ENCODE measurements at places on chromosomes 6 and 20.

DNA sequence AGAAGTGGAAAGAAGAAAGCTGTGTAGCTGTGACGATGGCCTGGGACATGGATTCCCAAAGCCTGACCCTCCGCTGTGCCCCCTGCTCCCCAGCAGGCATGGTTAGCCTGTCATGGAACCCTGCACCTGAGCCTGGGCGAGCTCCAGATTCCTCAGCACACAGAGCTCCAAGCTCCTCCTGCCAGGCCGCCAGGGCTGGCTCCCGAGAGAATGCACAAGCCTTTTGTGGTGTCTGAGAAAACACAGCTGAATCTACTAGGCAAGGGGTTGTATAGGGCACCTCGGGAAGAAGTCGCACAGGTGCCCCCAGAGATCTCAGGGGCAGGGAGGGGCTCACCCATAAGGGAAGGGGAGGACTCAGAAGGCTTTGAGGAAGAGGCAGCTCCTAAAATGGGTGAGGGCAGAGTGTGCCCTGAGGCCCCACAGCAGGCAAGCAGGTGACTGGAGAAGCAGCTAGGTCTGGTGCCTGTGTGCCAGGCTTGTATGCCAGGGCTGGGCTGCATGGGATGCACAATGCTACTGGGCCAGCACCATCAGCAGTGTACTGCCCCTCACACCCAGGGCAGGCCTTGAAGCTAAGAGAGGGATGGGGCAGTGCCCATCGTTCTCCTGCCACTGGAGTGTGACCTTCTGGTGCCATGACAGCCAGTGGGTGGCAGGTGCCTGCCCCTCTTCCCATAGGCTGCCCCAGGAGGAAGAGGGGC, 64.3 kb upstream of the CD93 start:
- no peak for DNase-seq

- no peak for DNase-seq
Measured at GRCh38 chr20:56584916-56585315, 44.2 kb upstream of the TFAP2C start.

- no peak for DNase-seq
Measured at GRCh38 chr6:2166717-2167116, 78.7 kb downstream of the GMDS start.

GRCh38 chr6:130888246-130888645, 61.0 kb downstream of the SMLR1 start:
- no peak for DNase-seq

GRCh38 chr6:42545226-42545773, 18.5 kb upstream of the UBR2 start:
- peak; percentile 81 for DNase-seq

DNA sequence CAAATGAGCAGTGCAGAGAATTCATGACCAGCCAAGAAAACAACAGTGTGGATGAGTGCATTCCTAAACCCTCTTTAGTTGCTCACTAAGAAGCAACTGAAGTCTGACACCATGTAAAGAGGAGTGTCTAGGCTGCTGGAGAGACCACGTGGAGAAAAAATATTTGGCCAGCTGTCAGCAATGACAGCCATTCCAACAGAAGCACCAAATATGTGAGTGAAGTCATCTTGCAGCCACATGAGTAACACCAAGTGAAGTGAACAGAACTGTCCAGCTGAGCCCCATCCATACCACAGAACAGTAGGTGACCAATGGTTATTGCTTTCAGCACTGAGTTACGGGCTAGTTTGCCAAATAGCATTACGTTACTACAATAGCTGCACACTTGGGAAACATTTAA, 89.4 kb downstream of the TBXT start:
- DNase-seq: no peak

GRCh38 chr20:45011108-45011526, 44.8 kb downstream of the STK4 start:
- no peak for DNase-seq

- DNase-seq: no peak
Measured at GRCh38 chr6:96923400-96923799, 1.1 kb upstream of the KLHL32 start.

DNA sequence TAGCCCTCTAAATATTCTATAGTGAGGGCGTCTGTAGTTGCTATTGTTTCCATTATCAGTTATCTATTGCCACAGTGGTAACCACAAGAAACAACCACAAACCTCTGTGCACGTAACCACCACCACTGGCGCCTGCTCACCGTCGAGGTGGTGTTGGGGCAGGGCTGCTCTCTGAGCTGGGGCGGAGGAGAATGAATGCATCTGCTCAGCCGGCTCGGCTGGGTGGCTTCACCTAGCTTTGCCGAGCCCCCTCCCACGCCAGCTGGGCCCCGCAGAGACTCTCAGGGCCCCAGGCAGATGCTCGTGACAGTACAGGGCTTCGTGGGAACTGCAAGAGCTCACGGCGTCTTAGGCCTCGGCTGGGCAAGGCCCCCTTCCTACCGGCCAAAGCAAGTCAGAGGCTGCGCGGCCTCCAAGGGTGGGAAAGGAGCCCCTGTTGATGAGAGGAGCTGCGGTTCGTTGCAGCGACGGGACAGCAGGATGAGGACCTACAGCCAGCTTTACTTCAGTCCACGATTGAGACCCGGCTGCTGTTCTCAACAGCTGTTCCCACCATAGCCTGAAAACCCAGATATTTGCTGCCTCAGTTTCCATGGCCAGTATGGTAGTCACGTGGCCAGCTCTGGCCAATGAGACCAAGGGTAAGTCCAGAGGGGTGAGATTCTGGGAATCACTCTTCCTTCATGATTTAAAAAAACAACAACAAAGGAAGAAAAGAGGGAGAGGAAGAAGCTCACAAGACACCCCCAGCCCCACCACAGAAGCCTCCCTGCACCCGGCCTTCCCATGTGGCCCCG, 120.2 kb upstream of the AFDN start:
- peak; percentile 52 for DNase-seq

DNA sequence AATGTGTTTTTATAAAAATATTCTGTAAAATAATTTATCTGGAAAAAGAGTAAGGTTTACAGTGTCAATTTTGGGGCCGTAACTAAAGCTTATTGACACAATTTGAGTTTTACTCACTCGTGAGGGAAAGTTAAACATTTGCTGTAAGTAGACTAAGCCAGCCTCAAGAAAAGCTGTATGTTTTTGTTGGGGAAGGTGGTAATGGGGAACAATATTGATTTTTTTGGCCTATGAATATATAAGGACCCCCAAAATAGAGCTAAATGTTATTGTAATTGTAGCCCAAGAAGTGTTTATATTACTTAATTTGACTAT, 1.4 kb downstream of the SENP6 start:
- DNase-seq: no peak

DNA sequence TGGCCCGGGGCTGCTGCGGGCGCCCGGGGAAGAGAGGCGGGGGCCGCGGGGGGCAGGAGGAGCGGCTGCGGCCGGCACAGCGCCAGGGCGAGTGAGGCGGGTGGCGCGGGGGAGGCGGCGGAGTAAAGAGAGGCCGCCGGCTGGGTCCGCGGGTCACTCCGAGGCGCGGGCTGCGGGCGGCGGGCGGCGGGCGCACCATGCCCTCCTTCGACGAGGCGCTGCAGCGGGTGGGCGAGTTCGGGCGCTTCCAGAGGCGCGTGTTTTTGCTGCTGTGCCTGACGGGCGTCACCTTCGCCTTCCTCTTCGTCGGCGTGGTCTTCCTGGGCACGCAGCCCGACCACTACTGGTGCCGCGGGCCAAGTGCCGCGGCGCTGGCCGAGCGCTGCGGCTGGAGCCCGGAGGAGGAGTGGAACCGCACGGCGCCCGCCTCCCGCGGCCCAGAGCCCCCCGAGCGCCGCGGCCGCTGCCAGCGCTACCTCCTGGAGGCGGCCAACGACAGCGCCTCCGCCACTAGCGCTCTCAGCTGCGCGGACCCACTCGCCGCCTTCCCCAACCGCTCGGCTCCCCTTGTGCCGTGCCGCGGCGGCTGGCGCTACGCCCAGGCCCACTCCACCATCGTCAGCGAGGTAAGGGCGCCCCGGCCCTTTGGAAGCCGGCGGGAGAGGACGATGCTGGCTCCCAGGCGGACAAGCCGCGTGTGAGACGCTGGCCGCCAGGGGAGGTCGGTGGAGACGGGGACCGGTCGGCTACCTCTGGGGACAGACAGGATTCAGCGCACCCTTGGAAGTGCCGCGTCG, at the start of gene SLC22A3:
Gene SLC22A3, plus strand, starts transcription at position 156 of the 797 bp plus-strand sequence. Its CDS starts 42 bp downstream, at position 198.
- DNase-seq: no peak

DNA sequence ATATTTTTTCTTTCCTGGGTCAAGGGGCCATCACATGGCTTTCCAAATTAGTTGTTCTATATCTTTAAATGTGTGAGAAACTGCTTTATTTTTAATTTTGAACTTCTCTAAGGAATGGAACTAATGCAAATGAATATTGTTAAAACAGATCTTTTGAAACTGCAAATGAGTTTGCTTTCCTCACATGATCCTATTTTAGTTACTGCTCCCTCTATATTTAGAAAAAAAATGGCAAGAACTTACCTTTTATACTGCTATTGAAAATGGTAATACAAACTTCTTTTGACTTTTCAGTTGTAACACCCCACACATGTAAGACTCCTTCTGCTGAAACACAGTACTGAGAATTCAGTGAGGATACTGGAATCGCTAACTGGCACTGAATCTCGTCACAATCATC, 15.9 kb downstream of the IFNGR1 start:
- no peak for DNase-seq

DNA sequence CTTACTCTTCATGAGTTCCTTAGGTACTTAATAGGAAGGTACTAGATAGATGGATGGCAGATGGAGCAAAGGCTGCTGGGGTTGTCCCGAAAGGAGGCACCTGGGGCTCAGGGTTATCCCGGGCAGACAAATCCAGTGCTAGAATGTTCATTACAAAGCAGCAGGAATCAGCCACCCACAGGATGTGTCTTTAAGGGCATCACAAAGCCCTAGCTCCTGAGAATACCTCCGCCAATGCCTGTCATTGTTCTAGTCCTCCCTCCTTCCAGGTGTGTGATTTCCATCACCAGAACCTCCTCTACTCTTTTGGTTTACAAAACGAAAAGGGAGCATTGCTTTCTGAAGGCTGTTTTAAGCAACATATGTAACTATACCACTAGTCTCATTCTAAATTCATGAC, 138.1 kb downstream of the KIF6 start:
- no peak for DNase-seq

- no peak for DNase-seq
Measured at GRCh38 chr6:166253281-166253681, 54.9 kb downstream of the PRR18 start.

DNA sequence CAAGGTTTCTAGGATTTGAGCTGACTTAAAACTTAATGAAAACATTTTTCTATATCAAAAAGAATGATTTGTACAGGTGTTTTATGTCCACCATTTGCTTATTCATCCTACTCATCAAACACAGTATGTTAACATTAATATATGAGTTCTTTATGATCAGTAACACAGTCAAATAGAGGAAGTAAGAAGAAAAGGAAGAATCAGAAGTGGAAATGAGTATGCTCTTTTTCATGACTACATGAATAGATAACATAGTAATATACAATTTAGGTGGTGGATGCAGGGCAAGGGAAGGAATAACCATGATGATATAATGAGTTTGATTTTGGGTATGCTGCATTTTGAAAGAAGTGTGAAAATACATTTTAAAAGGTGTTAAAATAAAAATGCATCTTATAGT, 16.5 kb downstream of the KPNA5 start:
- peak; percentile 37 for DNase-seq

DNA sequence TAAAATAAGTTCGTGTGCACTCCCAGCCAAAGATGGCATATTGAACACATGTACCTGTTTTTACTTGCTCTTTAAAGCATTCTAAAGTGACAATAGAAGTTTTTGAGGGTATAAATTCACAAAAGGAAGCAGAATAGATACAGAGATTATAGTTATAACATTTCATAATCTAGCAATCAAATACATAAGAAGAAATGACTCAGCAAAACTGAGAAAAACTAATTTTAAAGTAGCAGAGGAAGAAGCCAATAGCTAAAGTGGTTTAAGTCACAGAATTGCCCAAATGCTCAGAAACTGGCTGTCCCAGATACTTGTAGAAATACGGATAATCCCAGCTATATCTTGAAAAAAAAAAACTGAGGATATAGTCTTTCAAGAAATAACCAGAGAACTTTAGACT, 49.2 kb upstream of the TBC1D32 start:
- no peak for DNase-seq

DNA sequence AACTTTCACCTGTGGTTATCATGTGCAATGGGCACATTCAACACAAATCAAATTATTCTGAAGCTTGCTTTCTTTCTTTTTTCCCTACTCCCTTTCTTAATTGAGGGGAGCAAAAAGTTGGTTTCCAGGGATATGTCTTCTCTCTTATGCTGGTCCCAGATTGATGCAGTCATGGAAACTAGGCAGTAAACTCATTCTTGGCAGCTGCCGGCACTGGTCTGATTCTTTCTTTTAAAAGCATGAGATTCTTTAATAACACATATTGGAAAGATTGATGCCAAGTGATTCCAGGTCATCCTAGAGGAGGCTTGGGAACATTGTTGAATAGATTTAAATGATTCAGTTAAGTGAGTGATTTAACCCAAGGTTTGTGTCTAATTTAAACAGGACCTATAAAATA, 29.0 kb downstream of the PTPRA start:
- DNase-seq: no peak

DNA sequence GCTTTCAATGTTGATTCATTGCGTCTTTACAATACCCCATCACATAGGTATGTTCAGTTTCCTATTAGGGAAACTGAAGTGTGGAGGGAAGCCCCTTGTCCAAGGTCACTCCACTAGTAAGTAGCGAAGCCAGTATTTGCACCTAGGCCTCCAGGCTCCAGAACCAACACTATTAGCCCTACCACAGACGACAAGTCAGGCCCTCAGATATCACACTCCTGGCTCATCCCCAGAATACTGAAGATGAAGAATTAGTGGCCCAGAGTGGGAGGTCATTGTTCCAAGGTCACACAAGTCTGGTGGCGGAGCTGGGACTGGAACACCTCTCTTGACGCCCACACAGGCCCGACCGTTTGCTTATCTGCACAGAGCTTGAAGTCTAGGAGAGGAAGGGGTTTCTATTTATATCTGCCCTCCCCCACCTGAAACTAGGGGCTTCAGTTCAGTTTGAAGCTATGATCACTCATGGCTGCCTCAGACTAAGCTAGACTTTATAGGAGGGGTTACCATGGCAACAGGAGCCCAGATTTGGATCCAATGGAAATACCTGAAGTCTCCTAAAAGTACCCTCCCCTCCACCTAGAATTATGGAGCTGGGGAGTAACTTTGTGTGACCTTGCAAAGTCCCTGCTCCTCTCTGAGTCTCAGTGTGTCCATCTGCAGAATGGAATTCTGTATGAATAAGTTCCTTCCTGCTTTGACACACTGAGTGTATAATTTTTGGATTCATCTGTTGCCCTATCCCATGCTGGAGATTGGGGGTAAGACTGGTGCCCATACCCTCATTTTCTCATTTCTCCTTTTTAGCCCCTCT, 2.2 kb downstream of the SNTA1 start:
- no peak for DNase-seq

- peak; percentile 1 for DNase-seq
Measured at GRCh38 chr20:57713505-57713903, 3.7 kb upstream of the PMEPA1 start.

- DNase-seq: no peak
Measured at GRCh38 chr6:15430186-15430585, 184.3 kb downstream of the JARID2 start.

GRCh38 chr6:170102582-170103481, 188.0 kb downstream of the DLL1 start:
- no peak for DNase-seq

GRCh38 chr20:10504608-10504993, 69.5 kb downstream of the SLX4IP start:
- DNase-seq: no peak

GRCh38 chr6:136549300-136550044, 750 bp downstream of the MAP7 start:
- no peak for DNase-seq
